ENCODE measurements at places on chromosomes 5 and 9.
A peak's percentile ranks its signal among the peaks of the same experiment; 100 is the strongest.

GRCh38 chr9:109033941-109034700, 20.8 kb upstream of the CTNNAL1 start:
- DNase-seq = no peak

GRCh38 chr9:14205463-14205862, 108.5 kb downstream of the NFIB start:
- DNase-seq = no peak

GRCh38 chr5:158545949-158546530, 553.7 kb downstream of the EBF1 start:
- no peak for DNase-seq

- DNase-seq = no peak
Observed at GRCh38 chr5:153896701-153897100, 142.0 kb downstream of the FAM114A2 start.

DNA sequence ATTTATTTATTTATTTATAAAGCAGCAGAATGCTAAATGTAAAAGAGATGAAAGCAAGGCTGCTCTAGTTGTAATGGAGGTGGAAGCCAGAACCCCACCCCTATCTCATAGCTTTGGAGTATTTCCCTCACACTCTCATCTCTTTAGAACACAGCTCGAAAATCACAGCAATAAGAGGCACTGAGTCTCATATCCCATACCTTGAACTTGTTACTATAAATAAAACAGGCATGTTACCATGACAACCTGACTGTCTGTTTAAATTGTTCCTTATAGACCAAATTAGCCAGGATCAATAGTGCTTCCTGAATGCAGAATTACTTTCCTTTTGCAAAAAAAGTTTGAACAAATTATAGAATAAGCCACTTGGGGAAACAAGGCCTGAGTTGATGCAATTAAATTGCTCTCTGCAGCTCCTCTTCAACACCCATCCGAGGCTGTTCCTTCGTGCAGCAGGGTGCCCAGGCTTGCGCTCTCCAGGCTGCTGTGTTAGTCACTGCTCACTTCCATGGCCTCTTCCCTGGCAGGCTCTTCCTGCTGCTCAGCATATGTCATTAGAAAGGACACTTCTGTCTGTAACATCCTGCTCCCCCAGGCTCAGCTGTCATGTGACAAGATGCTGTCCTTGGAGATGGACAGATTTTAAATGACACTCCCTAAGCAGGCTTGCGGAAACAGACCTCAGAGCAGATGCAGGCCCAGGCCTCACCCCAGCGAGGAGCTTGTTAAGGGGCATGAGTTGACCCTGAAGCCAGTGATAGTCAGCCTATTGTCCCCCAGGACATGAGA, 120.2 kb downstream of the CARTPT start:
- no peak for DNase-seq

- DNase-seq = no peak
Observed at GRCh38 chr5:50401336-50401735, 39.8 kb downstream of the EMB start.

DNA sequence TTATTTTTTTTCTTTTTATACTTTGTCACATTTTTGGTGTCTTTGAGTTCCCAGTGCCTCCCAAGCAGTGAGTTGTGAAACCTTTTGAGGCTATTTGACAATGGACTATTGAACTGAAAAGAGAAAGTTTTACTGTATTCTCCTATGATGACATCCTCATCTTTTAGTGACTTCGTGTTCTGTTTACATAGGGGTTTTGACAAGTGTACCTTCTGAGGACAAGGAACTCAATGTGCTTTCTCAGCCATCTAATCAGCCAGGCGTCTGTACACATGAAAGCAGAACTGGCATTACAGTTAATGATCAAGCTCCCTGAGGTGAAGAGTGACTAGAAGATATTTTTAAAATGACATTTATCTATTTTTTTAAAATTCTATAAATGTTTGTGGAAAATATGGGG, 175.5 kb downstream of the ANXA1 start:
- peak; percentile 42 for DNase-seq

DNA sequence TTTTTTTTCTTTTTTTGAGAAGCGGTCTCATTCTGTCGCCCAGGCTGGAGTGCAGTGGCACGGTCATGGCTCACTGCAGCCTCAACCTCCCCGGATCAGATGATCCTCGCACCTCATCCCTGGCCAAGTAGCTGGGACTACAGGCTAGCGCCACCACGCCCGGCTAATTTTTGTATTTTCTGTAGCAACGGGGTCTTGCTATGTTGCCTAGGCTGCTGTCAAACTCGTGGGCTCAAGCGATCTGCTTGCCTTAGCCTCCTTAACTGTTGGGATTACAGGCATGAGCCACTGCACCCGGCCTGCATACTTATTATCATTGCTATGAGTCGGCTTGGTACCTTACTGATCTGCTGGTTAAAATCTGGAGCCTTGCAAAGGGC, 790 bp upstream of the IARS1 start:
- DNase-seq = no peak

DNA sequence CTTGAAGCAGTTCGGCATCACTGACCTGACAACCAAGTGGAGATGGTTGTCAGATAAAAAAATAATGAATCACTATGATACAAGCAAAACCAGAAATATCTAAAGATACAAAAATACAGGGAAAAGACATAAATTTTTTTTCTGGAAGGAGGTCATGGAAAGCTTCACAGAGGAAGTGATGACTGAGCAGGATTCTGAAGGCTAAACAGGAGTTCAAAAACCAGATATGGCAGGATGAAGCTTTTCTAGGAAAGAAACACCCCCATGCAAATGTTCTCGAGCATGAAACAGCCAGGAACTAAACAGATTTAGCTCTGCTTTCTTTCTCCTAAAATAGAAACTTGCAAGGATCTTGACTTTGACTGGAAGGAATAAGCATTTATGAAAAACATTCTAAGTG, 60.7 kb upstream of the IFNE start:
- no peak for DNase-seq

- no peak for DNase-seq
Observed at GRCh38 chr5:73652391-73652790, 26.4 kb downstream of the ARHGEF28 start.

GRCh38 chr5:97525780-97526179, 342.7 kb upstream of the RIOK2 start:
- no peak for DNase-seq

GRCh38 chr5:172147857-172148256, 40.2 kb downstream of the STK10 start:
- no peak for DNase-seq

DNA sequence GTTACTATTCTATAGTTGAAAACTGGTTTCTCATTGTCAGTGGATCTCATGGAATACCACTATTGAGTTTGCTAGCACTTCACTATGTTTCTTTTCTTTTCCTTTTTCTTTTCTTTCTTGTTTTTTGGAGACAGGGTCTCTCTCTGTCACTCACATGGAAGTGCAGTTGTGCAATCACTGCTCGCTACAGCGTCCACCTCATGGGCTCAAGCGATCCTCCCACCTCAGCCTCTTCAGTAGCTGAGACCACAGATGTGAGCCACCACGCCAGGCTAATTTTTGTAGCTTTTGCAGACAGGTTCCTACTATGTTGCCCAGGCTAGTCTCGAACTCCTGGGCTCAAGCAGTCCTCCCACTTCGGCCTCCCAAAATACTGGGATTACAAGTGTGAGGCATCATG, 42.7 kb upstream of the VCAN start:
- no peak for DNase-seq

- DNase-seq = no peak
Observed at GRCh38 chr9:110619831-110620230, 40.3 kb upstream of the SVEP1 start.

- DNase-seq = no peak
Observed at GRCh38 chr9:124190761-124191160, 67.0 kb upstream of the NEK6 start.

- DNase-seq = peak; percentile 6
Observed at GRCh38 chr9:118059484-118060278, 355.5 kb downstream of the TLR4 start.

DNA sequence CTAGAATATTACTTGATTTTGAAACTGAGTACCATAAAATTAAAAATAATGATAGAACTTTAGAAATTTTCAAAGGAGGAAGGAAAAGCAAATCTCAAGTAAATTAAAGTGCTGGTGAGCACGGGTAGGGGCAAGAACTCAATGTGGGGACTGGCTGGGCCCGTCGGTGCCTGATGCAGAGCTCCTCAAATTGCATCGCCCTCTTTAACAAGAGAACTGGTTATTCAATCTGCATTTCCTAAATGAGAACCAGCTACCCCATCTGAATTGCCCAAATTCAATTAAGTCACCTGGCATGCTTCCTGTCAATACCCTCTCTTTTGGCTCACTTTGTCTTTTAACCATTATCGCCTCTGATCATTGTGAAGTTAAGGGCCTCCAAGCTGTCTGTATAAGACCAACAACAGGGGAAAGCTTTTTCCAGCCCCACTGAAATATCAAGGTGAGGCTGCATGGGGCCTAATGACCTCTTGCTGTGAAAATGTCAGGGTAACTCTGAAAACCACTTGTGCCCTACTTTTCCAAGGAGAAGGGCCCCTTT, 316.7 kb downstream of the SLIT3 start:
- DNase-seq = no peak

GRCh38 chr5:53815471-53815870, 255.0 kb downstream of the NDUFS4 start:
- no peak for DNase-seq

DNA sequence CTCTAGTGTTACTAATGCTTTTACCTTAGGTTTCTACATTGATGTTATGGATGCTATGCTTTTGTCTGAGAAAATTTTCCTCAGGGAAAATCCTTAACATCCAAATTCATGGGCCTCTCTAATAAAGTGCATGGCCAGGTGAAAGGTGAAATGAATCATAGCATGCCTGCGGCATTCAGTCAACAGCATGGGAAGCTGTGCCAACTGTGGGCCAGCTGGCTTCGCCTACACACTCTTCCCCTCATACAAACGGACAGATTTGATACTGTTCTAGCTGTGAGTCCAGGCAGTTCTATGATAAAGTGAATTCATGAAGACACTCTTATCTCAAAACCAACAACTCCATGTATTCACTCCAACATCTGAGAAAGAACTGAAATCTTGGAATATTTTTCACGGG, 374.1 kb downstream of the PLK2 start:
- no peak for DNase-seq

- DNase-seq = no peak
Observed at GRCh38 chr5:140553657-140554056, 3.6 kb downstream of the SRA1 start.

DNA sequence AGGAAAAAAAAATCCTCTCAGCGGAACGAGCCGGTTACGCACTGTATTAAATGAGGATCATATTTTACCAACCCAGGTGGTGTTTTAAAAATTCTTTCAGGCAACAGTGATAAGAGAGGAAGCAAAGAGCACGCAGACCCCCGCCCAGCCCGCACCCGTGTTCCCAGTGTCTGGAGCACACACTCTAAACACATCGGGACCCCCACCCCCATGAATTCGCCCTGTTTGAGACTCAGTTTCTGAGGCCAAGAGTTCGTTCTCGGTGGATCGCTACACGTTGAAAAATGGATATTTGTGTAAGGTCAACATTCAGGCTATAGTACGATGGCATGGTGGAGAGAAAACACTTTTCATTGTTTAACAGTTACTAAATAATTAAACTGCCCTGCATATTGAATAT, 196.3 kb downstream of the MEF2C start:
- no peak for DNase-seq

DNA sequence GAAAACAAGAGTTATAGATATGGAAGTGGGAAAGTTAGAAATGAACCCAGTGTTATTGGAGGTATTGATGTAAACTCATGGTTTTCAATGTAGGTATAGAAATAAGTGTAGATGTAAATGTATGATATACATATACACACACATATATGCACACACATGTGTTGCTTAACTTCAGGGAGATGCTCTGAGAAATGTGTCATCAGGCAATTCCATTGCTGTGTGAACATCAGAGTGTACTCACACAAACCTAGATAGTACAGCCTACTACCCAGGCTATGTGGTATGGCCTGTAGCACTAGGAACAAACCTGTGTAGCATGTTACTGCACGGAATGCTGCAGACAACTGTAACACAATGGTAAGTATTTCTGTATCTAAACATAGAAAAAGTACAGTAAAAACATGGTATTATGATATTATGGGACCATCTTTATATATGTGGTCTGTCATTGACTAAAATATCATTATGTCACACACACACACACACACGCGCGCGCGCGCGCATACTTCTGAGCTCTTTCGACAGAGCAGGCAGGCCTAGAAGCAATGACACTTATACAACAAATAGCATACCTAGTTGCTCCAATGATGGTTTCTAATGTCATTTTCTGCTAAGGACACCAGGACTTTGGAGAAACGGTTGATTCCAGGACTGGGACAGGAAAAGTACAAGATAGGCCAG, 86.6 kb downstream of the MACROH2A1 start:
- no peak for DNase-seq

- no peak for DNase-seq
Observed at GRCh38 chr9:87844506-87844905, 38.2 kb upstream of the SPATA31E1 start.

GRCh38 chr5:522899-523440, 1.3 kb downstream of the SLC9A3 start:
- no peak for DNase-seq

DNA sequence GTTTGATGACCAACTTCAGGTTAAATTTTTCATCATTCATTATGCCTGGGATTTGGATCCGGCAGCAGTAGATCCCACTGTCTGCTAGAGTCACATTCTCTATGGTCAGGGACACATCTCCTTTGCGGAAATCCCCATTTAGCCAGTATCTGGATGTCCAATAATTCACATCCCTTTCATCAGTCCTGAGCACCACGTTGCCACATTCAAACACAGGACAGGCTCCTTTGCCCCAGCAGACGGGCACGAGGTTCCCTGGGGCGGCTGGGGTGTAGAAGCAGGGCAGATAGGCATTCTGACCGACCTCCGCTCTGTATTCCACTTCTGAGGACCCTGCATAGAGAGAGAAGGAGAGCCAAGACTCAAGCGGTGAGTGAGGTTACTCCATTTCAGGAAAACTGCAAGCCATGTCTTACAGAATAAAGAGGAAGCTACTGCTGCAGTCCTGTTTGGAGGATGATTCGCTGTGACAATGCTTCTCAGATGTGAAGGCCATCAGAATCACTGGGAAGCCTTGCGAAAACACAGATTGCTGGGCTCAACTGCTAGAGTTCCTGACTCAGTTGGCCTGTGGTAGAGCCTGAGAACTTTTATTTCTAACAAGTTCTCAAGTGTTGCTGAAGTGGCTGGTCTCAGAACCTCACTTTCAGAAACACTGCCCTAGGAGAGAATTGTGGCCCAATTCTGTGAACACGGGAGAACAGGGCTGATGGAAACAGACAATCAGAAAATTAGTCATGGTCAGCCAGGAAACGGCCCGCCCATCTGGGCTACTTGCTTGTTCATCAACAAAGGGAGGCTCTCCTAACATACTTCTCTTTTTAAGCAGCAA, 2.0 kb downstream of the HAVCR2 start:
- DNase-seq = no peak

DNA sequence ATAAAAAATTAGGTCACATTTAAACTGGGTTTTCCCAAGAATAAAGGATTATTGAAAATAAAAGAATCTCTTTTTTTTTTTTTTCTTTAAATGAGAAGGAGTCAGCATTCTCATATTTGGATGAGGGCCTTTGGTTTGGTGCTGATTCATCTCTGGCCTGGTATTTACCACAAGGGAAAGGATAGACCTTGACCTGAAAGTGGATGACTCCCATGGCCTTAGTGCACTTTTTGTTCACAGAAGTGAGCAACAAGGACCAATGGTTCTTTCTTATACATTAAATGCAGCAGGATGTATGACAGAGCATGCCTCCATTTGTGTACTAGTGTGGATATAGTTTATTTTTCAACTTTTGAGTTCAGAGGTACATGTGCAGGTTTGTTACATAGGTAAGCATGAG, 6.9 kb downstream of the YTHDC2 start:
- no peak for DNase-seq

GRCh38 chr9:10704720-10705119, 91.9 kb upstream of the PTPRD start:
- no peak for DNase-seq
